Fibroblast of pulmonary artery (primary cell): ENCODE measurements at places on chromosomes 11 and 22.

- DNase-seq, result no peak
Measured at GRCh38 chr11:91587131-91587530, 637.5 kb upstream of the FAT3 start.

- DNase-seq, result no peak
Measured at GRCh38 chr11:67347964-67348749, 5.2 kb downstream of the POLD4 start.

DNA sequence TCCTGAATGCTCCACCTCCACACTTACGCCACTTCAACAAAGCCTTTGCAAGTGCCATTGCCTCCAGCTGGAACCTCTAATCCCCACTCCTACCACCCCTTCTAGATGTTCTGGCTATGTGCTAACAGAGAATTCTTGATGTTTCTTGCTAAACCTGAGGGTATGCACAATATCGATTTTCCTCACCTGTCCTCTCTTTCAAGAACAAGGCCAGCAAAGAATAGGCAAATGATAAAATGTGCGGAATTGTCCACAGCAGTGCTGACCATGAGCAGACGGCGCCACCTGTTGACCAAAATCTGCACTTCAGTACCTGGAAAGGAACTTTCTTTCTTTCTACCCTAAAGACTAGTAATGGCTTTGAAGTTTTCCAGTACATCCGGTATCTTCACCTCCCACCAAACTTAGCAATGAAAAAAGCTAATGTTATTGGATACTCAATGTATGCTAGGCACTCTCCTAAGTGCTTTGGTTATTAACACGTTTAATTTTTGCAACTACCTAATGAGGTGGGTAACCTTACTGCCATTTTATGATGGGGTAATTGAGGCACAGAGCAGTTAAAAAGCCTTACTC is 3.4 kb downstream of the TIMM10 start:
- DNase-seq, result peak; percentile 75

GRCh38 chr11:47278058-47278457 is 8.1 kb downstream of the MADD start:
- DNase-seq, result peak; percentile 47

DNA sequence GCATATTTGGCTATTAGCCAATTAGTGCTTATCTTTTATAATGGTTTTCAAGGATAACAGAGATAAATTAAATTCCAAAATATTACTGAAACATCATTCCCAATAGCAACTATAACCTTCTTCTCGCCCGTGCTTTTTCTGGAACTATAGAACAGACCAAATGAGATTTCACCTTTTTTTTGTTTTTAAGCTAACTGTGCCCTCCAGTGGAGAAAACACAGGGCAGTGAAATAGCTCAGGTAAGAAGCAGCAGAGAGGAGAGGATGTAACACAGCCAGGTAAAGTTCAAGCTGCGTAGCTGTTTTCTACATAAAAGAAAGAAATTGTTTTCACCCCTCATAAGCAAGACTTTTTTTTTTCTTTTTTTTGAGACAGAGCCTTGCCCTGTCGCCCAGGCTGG is 28.2 kb downstream of the HSD17B12 start:
- peak; percentile 18 for DNase-seq

DNA sequence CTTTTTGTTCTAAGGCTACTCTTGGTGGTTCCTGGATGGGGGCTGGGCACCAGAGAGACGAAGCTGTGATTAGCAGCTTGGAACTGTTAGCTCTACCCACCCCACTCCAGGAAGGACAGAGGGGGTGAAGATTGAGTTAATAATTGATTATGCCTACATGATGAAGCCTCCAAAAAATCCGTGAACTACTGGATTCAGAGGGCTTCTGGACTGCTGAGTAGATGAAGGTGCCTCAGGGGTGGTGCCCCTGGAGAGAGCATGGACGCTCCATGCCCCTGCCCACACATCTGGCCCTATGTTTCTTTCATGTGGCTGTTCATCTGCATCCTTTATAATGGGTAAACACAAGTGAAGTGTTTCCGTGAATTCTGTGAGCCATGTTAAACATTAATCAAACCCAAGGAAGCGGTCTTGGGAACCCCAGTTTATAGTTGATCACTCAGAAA is 47.3 kb upstream of the CYP2D6 start:
- no peak for DNase-seq

- DNase-seq, result peak; percentile 60
Measured at GRCh38 chr11:83063073-83063754, 8.5 kb downstream of the RAB30 start.

GRCh38 chr11:84922212-84922805 is 704.8 kb downstream of the DLG2 start:
- no peak for DNase-seq

GRCh38 chr11:123773026-123773425 is 18.7 kb upstream of the OR6X1 start:
- no peak for DNase-seq

- no peak for DNase-seq
Measured at GRCh38 chr11:11984563-11984962, 23.9 kb downstream of the DKK3 start.
